ENCODE measurements at places on chromosomes 1 and 21.

- DNase-seq = no peak
Observed at GRCh38 chr1:33392639-33393038, 38.3 kb downstream of the PHC2 start.

- no peak for DNase-seq
Observed at GRCh38 chr1:180946056-180946455, 33.4 kb downstream of the KIAA1614 start.

DNA sequence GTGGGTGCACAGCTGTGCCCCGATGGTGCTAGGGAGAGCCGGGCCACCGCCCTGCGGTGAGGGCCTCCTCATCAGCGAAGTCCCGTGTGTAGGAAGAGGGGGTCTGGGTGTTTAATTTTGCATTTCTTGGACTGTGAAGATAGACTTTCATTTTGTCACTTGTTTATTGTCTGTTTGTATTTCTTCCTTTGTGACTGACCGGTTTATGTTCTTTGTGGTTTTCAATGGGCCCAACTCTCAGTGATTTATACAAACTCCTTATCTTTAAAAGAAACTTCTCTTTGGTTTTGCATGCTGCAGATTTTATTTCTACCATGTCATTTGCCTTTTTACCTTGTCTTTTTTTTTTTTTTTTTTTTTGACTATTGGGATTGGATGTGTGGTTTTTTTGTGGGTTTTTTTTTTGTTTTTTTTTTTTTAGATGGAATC, 65.1 kb downstream of the COL18A1 start:
- no peak for DNase-seq

DNA sequence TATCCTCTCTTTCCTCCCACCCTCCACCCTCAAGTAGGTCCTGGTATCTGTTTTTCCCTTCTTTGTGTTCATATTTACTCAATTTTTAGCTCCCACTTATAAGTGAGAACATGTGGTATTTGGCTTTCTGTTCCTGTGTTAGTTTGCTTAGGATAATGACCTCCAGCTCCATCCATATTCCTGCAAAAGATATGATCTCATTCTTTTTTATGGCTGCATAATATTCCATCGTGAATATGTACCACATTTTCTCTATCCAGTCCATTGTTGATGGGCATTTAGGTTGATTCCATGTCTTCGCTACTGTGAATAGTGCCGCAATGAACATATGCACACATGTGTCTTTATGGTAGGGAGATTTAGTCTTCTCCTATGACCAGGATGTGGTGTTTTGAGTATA, 14.5 kb downstream of the OLIG2 start:
- DNase-seq = no peak

All from CD4-positive, alpha-beta T cell treated with Interleukin-15 for 4 hours (primary cell).